GM10248 (cell line): ENCODE measurements at places on chromosomes 1 and 21.

- DNase-seq, result no peak
Measured at GRCh38 chr1:15089258-15089992, 64.1 kb upstream of the TMEM51 start.

- no peak for DNase-seq
Measured at GRCh38 chr21:23496729-23497128, 2110.6 kb downstream of the MRPL39 start.

DNA sequence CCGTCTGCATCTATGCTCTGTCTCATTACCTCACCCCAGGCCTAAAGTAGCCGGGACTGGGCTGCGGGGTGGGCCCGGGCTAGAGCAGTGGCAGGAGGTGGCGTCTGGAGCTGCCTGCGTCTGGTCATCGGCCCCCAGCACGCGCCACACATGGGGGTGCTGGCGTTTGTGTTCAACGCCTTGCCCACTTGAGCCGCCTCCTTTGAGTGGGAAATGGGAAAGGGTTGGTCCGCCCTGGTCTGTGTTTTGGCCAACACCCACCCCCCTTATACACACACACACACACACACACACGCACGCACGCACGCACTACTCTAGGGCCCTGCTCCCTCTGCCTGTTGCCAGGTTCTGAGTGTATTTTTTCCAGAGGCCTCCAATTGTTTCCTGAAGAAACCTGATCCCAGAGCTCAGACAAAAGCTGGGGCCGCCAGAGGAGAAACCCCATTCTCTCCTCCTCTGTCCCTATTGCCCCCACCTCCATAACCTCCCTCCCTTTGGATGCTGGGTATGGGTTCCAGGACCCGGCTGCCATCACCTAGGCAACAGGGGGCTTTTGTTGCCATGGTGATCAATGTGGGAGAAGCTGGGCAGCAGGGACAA is 10.1 kb downstream of the VANGL2 start:
- no peak for DNase-seq

DNA sequence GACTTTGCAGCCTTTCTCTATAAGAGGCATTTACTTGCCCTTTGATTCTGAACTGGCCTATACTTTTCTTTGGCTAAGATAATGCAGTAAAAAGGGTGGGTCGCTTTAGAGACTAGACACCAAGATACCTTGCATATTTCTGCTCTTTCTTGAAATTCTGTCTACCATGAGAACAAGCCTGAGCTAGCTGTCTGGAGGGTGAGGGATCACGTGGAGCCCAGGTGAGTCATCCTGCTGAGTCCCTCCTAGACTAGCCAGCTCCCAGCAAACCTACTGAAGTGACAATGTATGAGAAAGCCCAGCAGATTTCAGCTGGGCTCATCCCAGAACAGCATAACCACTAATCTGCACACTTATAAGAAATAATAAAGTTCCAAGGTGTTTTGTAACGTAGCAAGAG is 408.0 kb upstream of the KAZN start:
- DNase-seq, result no peak

DNA sequence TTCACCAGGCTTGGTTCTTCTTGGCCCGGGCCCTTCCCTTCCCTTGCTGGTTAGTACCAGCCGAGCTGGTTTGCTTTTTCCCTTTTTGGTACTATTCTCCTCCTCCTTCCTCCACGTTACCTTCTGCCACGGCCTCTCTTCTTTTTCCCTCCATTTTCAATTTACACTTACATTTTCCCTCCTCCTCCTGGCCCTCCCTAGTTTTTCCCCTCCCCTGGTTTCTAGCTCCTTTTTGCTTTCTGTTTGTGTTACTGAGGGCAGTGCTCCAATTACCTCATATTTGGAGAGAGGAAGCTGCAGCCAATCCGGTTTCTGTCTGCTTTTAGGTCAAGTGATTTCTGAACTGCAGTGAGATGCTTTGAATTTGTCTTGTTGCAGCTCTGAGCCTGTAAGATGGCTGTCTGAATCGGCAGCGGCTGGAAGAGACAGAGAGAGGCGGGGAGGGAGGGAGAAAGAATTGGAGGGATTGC is 63.7 kb downstream of the MACF1 start:
- DNase-seq, result peak; percentile 65

DNA sequence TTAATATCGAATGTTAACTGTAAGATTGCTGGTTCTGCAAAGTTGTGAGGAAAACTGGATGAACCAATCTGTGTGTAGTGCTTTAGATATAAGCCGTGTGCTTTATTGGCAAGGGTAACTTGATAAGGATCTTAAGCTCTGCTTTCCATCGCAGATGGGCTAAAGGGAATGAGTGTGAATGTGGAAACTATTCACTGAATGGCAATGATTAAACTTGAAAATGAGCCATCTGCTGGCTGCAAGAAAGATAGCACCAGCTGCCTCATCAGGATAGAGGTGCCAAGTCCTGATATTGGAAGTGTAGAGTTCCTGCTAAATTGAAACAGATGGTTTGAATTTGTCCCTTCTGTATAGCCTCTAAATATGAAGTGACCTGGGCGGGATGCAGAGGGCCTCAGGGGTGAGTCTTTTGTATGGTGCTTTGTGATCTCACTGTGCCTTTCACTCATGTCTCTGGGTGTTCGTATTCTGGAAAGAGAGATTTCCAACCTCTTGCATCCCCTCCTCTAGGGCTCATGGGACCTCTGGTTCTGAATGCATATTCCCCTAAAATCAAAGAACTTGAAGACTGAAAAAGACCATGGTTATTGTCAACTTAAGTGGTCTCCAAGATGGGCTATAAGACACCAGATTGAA is 9.2 kb downstream of the FCRL3 start:
- DNase-seq, result peak; percentile 57

- DNase-seq, result peak; percentile 53
Measured at GRCh38 chr1:8663915-8664329, 153.5 kb downstream of the RERE start.

- peak; percentile 71 for DNase-seq
Measured at GRCh38 chr1:181676269-181676668, 193.0 kb downstream of the CACNA1E start.

- no peak for DNase-seq
Measured at GRCh38 chr1:41695118-41695745, 210.7 kb upstream of the EDN2 start.

- no peak for DNase-seq
Measured at GRCh38 chr1:58204284-58204683, 342.2 kb downstream of the OMA1 start.

- DNase-seq, result no peak
Measured at GRCh38 chr1:86085741-86086409, 70.7 kb downstream of the COL24A1 start.

DNA sequence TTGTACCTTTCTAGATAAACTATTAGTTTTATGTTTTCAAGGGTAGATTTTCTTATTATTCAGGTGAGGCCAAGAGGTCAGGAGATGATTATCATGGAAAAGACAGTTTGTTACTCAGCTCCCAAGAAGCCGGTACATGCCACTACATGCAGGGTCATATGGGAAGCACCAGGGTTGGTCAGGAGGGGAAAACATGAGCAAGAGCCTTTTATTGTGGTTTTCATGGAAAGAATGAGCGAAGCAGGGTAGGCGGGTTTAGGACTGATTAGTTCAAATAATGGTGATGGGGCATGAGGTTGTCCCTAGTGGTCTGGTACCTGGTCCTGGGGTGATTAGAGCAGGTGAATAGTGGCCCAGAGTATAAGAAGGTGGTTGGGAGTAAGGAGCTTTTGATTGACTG is 189.9 kb downstream of the APP start:
- no peak for DNase-seq

GRCh38 chr1:189301235-189301634 is 1176.4 kb downstream of the BRINP3 start:
- no peak for DNase-seq
